ENCODE measurements at places on chromosomes 4 and X. TPM values are rescaled to one million over a fixed set of nuclear protein-coding genes. Genes with fewer than 3 reads are reported as not detected.

KCTD8 gene
- 1.6 TPM for total RNA-seq

TMPRSS11D gene
- not detected for total RNA-seq

ARHGAP4 gene
- 6.9 TPM for total RNA-seq

LIAS gene
- total RNA-seq: 19.7 TPM

TMEM156 gene
- total RNA-seq: 0.31 TPM

GPR173 gene
- total RNA-seq: 36.0 TPM

GNRHR gene
- not detected for total RNA-seq

SPANXN4 gene
- not detected for total RNA-seq

AMTN gene
- total RNA-seq: not detected

GABRG1 gene
- total RNA-seq: 24.7 TPM

CLDN34 gene
- total RNA-seq: not detected

NEUROG2 gene
- total RNA-seq: 13.1 TPM

CXCL9 gene
- total RNA-seq: not detected

TECRL gene
- total RNA-seq: 0.31 TPM

PDLIM3 gene
- total RNA-seq: 22.5 TPM

NAAA gene
- 27.9 TPM for total RNA-seq

RASL11B gene
- total RNA-seq: 20.3 TPM

ITGB1BP2 gene
- total RNA-seq: 6.6 TPM

OTC gene
- not detected for total RNA-seq

FAM53A gene
- 0.63 TPM for total RNA-seq

ANKRD50 gene
- 138 TPM for total RNA-seq

MAGEA8 gene
- not detected for total RNA-seq

CLDN2 gene
- not detected for total RNA-seq

AFF2 gene
- total RNA-seq: 124 TPM

CXCL11 gene
- total RNA-seq: not detected

MAGEA9B gene
- not detected for total RNA-seq

KLHL5 gene
- total RNA-seq: 64.5 TPM

RGN gene
- total RNA-seq: 6.9 TPM

TRO gene
- 119 TPM for total RNA-seq

CORIN gene
- 0.31 TPM for total RNA-seq

MAGEA3 gene
- total RNA-seq: not detected

PGM2 gene
- 18.5 TPM for total RNA-seq

TLR3 gene
- total RNA-seq: 0.63 TPM

NR3C2 gene
- 17.8 TPM for total RNA-seq

SPOCK3 gene
- total RNA-seq: 10.3 TPM

ENPEP gene
- total RNA-seq: 1.6 TPM

Data from parietal lobe (tissue), 2 donors.